Stimulated activated CD8-positive, alpha-beta memory T cell treated with anti-CD3 and anti-CD28 coated beads, Interleukin-12 subunit alpha, Interleukin-12 subunit beta, amount 100 ng/mL, for 1 hour (primary cell): ENCODE measurements at places on chromosomes 2 and 18.

DNA sequence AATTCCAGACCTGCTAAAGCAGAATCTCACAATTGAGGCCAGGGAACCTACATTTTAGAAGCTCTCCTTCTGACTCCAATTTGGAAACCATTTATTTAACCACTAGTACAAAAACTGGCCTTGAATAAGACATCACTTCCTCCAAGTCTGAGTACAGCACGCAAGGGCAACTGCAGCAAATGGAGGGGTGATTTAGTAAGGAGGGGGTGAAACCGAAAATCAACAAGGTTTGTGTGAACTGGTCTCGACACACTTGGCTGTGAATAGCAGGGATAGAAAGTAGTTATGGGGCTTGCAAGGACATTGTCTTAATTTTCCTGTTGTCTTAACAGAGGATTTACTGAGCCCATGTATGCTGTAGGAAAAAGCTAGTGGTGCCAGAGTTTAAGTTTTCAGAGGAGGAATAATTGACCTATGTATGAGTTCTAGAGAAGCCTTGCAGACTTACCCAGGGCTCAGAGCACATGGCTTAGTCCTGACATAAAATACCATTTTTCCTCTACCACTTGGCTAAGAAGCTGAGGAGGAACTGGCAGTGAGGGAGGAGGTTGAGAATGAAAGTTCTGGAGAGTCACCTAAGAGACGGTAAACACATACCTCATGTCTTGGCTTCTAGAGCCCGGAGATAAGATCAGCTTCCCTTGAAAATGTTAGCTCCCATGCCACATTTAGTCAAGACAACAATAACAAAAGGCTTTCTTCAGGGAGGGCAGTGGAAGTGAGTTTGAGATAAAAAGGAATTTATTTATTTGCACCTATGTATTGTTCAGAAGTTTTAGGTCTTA, 114.8 kb downstream of the SMAD2 start:
- no peak for DNase-seq

GRCh38 chr2:357811-358210, 69.9 kb upstream of the ALKAL2 start:
- no peak for DNase-seq

GRCh38 chr2:105573910-105574655, 170.6 kb upstream of the NCK2 start:
- DNase-seq: no peak

DNA sequence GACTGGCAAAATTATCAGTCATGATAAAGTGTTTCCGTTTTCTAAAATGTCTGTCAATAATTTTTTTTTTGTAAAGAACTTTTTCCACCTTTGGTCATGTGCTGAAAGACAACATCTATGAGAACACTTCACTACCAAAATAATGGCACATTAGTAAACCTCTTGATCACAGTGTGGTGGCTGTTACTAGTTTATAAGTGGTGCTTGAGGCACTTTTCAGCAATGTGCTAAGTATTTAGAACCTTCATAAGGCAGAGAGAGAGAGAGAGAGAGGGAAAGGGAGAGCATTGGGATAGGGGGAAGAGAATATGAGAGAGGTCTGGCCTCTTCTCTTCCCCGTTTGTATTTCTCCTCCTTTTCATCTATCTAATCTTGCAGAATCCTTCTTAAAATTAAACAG, 1.1 kb upstream of the NYAP2 start:
- no peak for DNase-seq

DNA sequence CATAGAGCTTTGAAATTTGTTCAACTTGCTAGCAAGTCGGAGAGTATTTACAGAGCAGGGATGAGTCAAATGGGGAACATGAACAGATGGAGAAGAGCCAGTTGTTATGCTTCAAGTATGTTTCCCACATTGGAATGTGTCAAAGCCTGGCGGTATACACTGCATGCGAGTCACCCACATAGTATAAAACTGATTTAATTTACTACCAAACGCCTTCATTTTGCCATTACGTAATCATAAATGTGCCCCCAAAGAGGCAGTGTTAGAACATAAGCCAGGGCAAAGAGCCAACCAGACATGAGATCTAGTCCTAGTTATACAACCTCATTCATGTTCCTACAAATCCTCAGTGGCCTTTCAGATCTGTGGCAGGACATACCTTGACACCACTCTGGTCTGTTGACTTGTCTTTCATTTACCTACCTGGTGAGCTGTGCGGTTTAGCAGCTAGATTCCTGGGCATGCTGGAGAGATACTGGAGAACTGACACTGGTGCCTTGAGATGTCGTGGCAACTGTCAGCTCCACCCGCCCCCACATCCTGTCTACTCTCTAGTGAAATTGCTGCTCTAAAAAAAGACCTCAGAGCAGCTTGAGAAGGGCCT, 21.7 kb upstream of the NRP2 start:
- no peak for DNase-seq

GRCh38 chr2:12661489-12661888, 55.2 kb upstream of the TRIB2 start:
- no peak for DNase-seq

DNA sequence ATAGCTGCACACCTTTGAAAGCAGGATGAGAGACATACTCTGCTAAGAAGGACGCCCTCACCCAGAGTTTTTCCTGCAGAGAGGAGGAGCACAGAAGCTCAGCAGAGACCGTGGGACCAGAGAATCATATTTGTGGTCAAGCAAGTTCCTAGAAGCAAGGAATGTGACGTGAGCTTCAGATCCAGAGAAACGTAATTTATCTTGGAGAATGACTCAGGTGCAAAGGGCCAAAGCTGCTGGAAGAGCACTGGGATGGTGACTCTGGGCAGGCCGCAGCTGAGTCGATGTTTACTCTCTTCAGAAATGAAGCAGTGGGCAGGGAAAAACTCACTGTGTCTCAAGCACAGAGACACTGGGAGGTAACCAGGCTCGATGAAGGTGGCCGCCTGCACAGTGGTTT, 50.1 kb upstream of the IGFBP2 start:
- DNase-seq: no peak

DNA sequence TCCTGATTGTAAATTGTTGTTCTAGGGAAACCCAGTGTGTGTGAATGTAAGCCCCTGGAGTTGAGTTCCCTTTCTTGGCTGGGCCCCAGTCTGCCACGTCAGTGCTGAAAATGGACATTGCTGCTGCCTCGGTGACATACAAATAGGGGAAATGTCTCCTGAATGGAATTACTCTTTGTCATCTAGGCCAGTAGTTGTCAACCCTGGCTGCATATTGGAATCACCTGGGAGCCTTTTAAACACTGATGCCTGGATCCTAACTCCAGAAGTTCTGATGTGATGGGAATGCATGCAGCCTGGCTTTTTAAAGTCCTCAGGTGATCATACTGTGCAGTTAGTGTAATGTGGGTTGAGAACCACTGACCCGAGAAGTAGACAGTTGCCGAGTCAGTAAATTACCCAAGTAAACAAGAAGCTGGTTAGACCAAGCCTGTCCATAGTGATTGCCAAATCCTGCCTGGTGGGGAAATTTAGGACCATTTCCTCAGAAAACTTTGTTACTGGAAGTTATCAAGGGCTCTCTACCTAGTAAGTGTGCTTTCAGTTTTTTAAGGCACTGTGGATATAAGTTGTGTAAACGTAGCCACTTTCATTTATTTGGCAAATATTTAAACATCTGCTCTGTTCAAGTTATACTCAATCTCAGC, 27.6 kb upstream of the IL1R1 start:
- DNase-seq: no peak
